ENCODE measurements at places on chromosomes 11 and 22.

GRCh38 chr11:42234451-42234951 lies 775.0 kb upstream of the LRRC4C start:
- no peak for DNase-seq

DNA sequence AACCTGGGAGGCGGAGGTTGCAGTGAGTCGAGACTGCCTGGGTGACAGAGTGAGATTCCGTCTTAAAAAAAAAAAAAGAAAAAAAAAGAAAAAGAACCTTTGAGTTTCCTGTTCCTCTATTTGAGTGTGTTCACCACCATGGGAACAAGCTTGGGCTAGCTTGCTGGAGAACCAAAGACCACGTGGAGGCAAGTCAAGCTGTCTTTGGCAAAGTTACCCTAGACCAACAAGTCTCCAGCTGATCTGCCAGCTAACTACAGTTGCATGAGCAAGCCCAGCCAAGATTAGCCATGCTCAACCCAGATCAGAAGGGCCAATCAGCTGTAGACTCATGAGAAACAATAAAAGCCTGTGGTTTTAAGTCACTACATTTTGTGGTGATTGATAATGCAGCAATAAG lies 29.7 kb downstream of the SLN start:
- no peak for DNase-seq

GRCh38 chr22:20243537-20244249 lies 24.4 kb downstream of the RTN4R start:
- DNase-seq: peak; percentile 93

- DNase-seq: no peak
Observed at GRCh38 chr11:119085437-119085847, 761 bp downstream of the HMBS start.

- DNase-seq: no peak
Observed at GRCh38 chr11:65781962-65782815, 1.4 kb upstream of the AP5B1 start.

- no peak for DNase-seq
Observed at GRCh38 chr11:78699609-78700135, 125.0 kb upstream of the NARS2 start.

- no peak for DNase-seq
Observed at GRCh38 chr11:57405271-57405860, 14.9 kb upstream of the PRG2 start.

- no peak for DNase-seq
Observed at GRCh38 chr11:62553080-62553838, 6.7 kb upstream of the AHNAK start.

- DNase-seq: no peak
Observed at GRCh38 chr11:111878385-111878848, 548 bp downstream of the FDXACB1 start.

DNA sequence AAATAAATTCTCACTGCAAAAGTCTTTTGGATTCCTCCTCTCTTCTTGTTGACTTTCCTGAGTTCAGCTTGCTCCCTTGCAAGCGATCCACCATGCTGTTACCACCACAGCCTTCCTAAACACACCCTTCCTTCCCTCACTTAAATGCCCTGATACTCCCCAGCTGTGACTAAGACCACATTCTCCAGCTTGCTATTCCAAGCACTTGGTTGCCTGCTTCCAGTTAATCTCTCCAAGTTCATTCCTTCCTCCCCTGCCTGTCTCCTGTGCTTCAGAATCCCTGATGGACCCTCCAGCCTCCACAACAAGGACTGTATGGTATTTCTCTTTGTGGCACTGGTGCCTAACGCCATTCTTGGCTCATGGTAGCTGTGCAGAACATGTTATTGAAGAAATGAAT lies 603.9 kb upstream of the CADM1 start:
- no peak for DNase-seq

Measured in Jurkat, Clone E6-1 (cell line).